ENCODE measurements at places on chromosomes 3 and 15.
A peak's percentile ranks its signal among the peaks of the same experiment; 100 is the strongest.

DNA sequence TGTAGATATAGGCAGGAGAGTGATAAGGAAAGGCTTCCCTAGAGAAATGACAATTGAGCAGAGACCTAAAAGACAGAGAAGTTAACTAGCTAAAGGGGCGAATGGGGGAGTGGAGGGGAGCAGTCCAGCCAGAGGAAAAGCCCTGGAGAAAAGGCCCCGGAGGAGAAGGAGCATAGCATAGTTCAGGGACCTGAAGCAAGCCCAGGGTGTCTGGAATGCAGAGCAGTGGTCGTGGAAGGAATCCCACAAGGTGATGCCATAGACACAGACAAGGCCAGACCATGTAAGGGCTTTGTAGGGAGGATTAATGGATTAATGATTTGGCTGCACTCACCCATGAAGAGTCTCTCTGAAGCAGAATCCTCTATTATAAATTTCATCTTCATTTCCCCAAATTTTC lies 45.8 kb upstream of the LRRN1 start:
- DNase-seq, result no peak

DNA sequence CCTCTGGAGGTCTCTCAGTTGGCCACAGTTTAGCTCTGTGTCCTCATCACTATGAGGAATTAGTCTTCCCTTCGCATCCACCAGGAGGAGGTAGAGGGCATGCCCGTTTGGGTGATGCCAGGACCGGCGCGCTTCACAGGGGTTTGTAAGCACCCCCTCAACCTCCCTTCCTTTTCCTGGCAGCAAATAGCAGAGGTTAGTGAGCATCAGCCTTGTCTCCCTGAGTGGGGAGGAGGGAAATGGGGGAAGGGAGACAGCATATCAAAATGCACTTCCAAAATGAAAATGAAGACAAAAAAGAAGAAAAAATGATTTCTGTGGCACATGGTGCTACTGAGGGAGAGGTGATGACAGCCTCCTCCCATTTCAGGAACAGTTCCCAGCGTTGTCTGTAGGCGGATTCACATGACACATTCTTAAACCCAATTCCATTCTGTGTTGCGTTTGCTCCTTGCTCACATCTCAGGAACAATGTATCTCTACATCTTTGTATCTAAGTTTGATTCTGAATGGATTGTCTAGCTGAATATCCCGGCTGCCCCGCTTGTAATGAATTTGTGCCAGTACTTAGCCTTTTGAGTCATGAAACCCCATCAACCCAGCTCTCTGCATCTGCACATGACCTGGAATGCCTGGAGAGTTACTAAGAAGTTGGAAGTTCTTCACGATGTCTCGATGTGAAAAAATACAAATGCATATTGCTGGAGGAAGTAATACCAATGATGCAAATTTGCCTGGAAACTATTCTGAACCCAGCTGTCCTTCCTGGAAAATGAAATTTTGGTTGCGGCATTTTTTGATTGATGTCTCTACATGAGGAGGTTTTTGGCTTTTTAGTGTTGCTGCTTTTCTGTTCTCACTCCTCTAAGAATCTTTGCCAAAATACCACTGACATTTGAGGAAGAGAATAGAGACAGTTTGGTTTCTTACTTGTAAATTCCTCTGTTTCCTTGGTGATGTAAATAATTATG lies 45.2 kb downstream of the TYRO3 start:
- DNase-seq, result peak; percentile 83

GRCh38 chr3:188944108-188944507 lies 227.7 kb upstream of the TPRG1 start:
- DNase-seq, result no peak

DNA sequence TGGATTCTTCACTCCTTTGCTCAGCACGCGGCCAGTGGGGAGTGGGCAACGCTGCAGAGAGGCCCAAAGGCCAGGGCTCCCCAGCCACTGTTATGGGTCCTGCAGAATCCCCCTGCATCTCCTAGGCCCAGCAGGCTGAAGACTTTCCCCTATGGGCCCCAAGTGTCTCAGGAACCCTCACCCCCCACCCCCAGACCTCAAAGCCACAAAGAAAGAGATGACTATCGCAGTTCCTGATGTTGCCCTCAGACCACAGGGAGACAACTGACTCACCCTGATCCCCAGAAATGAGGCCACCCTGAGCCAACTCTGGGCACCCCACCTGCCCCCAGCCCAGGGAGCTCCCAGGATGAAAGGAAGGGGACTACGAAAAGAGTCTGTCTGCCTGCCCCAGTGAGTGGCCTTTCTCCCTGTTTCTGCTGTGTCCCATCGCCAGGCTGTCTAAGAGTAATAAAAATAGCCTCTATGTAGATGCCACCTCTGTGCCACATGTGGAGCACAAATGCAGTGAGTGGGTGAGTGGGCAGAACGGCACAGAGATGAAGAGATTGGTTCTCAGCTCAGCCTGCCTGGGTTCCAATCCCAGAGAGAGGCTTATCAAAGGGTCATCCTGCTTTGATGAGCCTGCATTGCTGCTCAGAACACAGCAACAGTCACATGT lies 283.0 kb downstream of the UACA start:
- DNase-seq, result no peak

GRCh38 chr3:88807491-88808105 lies 299.8 kb upstream of the EPHA3 start:
- no peak for DNase-seq

GRCh38 chr3:27089645-27090044 lies 279.5 kb downstream of the NEK10 start:
- DNase-seq, result no peak

DNA sequence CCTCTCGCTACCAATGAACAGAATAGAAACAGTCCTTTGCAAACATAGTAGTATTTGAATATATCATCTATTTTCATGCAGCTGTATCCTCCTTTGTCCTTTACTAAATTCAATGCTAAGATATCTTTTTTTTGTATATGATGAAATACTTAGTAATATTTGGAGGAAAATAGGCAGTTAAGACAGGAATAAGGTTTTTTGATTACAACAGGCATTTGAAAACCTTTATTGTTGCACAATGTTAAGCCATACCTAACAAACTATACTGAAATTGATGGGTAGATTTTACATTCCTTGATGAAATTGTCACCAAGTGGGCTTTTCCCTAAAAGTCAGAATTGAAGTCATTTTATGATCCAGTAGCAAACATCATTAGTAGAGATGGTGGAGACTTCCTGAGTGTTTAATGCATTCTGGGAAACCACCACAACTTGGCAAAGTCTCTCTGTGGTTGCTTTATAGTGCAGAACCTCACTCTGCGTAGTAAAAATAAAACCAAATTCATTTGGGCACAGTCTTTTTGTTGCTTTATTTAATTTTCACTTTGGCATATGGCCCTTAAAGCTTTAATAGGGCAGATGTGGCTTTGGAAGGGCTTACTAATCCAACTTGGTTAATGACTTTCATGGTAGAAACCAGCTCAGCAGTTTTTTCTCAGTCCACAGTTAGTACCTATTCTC lies 216.0 kb downstream of the DIPK2A start:
- DNase-seq, result no peak

DNA sequence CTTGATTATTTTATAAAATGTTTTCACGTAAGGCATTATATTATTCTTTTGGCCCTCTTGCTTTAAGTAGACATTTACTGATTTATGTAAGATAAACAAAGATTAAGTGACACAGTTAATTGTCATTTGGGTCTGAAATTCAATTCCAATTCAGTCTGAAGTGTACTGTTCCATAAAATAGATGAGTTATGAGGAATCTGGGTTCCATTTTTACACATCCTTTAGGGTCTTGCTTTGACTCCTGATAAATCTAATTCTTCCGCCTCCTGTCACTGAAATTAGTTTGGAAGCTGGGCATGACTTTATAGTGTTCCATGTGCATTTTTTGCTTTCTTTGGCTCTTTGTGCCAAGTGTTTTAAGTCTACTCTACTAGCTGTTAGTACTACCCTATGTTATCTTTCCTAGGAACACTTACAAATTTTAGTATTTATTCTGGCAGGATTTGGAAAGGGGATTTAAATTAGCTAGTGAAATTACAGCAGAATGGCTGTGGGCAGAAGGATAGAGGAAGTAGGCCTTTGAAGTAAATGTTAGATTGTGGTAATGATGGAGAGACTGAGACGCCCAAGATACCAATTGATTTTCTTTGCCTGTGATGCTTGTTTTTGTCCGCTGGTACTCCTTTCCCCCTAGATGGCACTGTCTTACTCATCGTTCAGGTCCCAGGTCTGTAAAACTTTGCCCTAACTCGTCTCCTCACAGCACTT lies 14.3 kb downstream of the ARL8B start:
- DNase-seq, result peak; percentile 31

DNA sequence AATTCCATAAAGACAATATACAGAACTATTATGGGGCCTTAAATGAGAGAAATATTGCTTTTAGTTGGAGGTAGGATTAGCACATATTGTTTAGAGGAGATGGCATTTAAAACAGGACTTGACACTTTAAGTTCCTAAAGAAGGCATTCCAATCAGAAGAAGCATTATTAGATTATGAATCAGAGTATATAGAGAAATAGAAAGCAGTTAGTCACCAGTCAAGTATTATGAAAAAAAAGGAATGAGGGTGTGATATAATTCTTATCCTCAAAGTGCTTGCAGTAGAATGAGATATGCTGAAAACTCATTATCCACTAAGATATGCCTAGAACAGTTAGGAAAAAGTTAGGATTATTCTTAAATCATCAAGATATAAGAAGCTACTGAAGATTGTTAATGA lies 456.2 kb downstream of the ZNF385D start:
- no peak for DNase-seq

GRCh38 chr3:177493091-177493490 lies 295.8 kb upstream of the TBL1XR1 start:
- DNase-seq, result no peak

GRCh38 chr15:73983211-73983727 lies 8.8 kb downstream of the STOML1 start:
- DNase-seq, result no peak

DNA sequence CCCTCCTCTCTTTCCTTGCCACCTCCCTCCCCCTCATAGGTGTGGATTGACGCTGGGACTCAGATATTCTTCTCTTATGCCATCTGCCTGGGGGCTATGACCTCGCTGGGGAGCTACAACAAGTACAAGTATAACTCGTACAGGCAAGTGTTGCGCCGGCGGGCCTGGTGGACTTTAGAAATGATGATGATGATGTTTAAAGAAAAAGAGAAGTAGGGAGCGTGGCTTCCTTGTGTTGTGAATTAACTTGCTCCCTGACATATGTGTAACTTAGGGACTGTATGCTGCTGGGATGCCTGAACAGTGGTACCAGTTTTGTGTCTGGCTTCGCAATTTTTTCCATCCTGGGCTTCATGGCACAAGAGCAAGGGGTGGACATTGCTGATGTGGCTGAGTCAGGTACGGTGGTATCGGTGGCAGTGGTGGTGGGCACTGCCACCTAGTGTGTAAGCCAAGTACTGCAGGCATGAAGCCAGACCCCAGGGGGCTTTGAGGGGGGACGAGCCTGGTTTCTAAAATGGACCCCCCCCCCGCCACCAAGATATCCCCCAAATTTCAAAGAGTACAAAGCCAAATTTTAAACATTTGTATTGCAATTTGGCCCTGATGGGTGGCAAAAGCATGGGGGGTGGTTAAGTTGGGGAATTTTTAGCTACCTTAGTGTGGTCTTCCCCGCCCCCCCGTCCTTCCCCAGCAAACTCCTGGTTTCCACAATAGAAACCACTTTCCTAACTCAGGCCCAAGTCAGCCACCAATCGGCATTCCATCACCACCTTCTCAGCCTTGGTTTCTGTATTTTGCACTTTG lies 65.6 kb downstream of the SLC6A6 start:
- DNase-seq, result peak; percentile 52

- no peak for DNase-seq
These were observed 18.7 kb downstream of the TGM4 start for GRCh38 chr3:44893097-44893496.

GRCh38 chr15:31598620-31599019 lies 272.0 kb downstream of the KLF13 start:
- peak; percentile 91 for DNase-seq

- DNase-seq, result no peak
These were observed 112.7 kb upstream of the IQSEC1 start for GRCh38 chr3:13185737-13186434.

- no peak for DNase-seq
These were observed 333.8 kb downstream of the FEZF2 start for GRCh38 chr3:62039586-62039985.

DNA sequence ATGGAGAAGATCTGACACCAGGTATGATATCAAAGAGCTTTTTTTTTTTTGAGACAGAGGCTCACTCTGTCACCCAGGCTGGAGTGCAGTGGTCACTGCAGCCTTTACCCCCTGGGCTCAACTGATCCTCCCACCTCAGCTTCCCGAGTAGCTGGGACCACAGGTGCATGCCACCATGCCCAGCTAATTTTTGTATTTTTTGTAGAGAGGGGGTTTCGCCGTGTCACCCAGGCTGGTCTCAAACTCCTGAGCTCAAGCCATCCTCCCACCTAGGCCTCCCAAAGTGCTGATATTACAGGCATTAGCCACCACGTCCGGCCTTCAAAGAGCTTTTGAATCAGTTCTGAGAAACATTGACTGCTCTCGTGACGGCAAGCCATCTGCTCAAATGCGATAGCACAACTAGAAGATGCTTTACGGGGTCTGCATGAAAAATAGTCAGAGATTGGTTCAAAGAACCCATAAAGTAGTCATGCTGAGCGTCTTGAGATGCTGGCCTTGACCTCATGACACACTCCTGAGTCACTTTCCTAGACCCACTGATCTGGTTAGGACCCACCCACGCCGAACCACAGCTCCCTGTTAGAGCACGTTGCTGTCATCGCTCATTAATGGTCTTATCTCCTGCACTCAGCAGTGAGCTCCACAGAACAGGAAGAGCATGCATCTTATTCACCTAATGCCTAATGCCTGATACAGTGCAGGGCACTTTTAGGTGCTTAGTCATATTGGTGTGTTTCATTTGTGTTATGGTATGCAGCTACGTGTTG lies 57.0 kb upstream of the NR2F2 start:
- DNase-seq, result no peak

DNA sequence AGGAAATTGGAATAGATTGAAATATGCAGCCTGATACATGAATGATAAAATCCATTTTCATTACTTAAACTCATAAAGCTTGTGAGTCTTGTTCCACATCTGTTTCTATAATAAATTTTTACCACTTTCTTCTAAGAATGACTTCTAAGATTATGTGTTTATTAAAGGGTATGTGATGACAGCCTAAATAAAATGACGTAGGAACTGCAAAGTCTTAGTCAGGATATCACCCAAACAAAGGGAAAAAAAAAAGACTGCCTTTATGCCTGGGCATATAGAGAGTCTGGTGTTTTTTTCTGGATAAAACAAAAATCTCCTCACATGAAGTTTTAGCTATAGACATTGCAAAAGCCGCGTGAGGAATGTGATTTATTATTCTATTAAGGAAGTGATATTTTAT lies 844.0 kb downstream of the DIPK2A start:
- no peak for DNase-seq

GRCh38 chr15:89652666-89653065 lies 2.6 kb downstream of the KIF7 start:
- no peak for DNase-seq

- DNase-seq, result no peak
These were observed 182.9 kb upstream of the RGMA start for GRCh38 chr15:93271871-93272270.

DNA sequence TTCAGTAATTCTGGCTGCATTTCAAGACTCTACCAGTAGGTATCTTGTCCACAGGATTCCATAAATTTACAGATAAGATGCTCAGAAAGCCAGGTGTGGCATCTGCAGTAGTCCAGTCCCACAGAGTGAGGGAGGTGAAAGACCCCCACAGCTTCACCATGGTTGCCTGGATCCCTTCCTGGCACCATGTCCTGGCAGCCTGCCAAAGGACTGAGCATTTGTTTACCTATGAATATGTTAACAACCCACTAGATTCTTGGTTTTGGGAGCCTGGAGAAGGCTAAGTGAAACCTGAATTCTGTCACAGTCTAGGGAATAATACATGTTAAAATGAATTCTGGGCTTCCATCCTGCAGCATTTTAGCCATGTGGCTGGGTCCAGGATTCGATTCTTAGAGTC lies 14.9 kb downstream of the CHST2 start:
- DNase-seq, result no peak
